ENCODE measurements at places on chromosomes 4 and X. TPM values are rescaled to one million over a fixed set of nuclear protein-coding genes. Genes with fewer than 3 reads are reported as not detected.

Gene SMIM43
- not detected for total RNA-seq

Gene HS6ST2
- 0.19 TPM for total RNA-seq

Gene MAOA
- total RNA-seq = 232 TPM

GRCh38 chrX:130287071-130287770 is 18.5 kb upstream of the ZNF280C start:
- DNase-seq = no peak

- no peak for DNase-seq
Measured at GRCh38 chr4:77082886-77083608, 7.3 kb upstream of the CCNI start.

DNA sequence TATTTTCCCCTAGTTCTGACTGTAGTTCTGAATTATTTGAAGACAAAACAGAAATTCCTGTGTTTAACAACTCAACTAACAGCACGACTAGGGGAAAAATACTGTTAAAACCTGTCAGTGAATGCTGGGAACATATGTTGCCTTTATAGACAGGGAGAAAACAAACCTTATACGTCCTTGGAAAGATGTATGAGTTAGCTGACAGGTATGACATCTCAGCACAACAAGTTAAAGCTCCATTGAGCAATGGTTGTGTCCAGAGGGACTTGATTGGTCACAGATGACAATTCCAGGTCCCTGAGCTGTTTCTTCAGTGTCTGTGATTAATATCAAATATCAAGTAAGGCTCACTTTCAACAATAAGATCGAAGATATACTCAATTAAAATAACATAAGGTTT is 58.2 kb upstream of the DDIT4L start:
- DNase-seq = no peak

- DNase-seq = peak; percentile 28
Measured at GRCh38 chr4:183639291-183639690, 19.7 kb downstream of the RWDD4 start.

Gene SASH3
- total RNA-seq = 24.3 TPM

DNA sequence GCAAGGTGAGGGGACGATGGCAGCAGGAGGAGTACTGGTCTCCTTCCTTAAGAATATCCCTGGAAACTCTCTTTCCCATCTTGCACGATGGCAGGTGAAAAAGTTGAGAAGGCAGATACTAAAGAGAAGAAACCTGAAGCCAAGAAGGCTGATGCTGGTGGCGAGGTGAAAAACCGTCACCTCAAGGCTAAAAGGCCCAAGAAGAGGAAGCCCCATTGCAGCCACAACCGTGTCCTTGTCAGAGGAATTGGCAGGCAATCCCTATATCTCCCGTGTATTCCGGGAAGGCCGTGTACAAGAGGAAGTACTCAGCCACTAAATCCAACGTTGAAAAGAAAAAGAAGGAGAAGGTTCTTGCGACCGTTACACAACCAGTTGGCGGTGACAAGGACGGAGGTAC is 40.0 kb downstream of the CRLF2 start:
- DNase-seq = no peak

DNA sequence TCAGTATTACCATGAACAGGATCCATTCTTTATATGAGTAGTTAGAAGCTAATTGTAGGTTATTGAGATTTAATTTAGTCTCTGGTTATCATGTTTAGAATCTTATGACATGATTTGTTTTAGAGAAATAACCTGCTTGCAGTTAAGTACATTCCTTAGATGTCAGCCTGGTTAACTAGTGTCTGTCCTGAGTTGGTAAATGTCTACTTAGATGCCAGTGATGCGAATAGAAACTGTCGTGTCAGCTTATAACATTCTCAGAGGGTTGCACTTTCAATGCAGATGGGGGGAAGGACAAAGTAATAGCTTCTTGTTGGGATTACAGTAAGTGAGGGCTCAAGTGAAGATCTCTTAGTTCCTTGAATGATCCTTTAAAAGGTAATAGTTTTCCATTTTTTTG is 227.8 kb upstream of the SPRY1 start:
- no peak for DNase-seq

DNA sequence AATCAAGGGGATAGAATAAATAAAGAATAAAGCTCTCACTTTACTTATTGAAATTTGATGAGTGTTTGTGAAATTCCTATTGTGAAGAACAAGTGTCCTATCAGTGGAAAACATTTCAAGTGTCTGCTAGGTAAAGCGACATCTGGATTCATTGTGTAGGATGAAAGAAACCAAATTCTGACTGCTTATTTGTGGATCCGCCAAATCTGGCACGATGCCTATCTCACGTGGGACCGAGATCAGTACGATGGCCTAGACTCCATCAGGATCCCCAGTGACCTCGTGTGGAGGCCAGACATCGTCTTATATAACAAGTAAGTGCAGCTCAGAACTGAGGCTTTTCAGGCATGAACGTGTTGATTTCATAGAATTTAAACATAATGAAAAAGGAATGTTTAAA is 1.9 kb downstream of the CHRNA9 start:
- DNase-seq = no peak

GRCh38 chr4:8409264-8410065 is 31.1 kb downstream of the ACOX3 start:
- no peak for DNase-seq

- no peak for DNase-seq
Measured at GRCh38 chr4:82491251-82491960, 61.0 kb downstream of the ENOPH1 start.

DNA sequence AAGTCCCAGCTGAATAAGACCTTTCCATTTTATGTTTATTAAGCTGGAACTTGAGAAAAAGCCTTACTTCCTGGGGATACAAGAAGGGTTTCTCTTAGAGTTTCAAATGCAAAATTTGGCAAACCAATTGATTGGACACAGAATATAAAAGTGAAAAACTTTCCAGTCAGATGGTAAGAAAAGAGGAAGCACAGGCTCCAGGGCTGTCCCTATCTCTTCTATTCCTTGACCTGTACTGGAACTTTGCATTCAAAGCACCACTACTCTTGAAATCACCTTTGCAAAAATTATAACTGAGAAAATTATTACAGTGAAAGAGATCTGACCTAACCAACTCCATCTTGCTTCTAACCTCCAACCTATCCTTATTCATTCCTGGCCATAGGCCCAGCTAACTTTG is 11.7 kb downstream of the PROM1 start:
- no peak for DNase-seq

GRCh38 chrX:130051176-130051845 is 59.0 kb downstream of the ELF4 start:
- no peak for DNase-seq

Gene FRMPD3
- total RNA-seq = 0.13 TPM

Gene GYG2
- 377 TPM for total RNA-seq

- DNase-seq = no peak
Measured at GRCh38 chr4:163350672-163351071, 7.0 kb downstream of the NPY5R start.

Gene MAGEA12
- total RNA-seq = not detected

- no peak for DNase-seq
Measured at GRCh38 chr4:110808351-110808878, 185.5 kb upstream of the PITX2 start.

- no peak for DNase-seq
Measured at GRCh38 chrX:102129473-102129872, 4.0 kb downstream of the TCEAL2 start.

Gene ODAM
- total RNA-seq = not detected
